ENCODE measurements at places on chromosomes 6 and 20.

- DNase-seq = no peak
Measured at GRCh38 chr6:7080311-7080710, 27.4 kb upstream of the RREB1 start.

- no peak for DNase-seq
Measured at GRCh38 chr20:10079964-10080363, 45.2 kb downstream of the ANKEF1 start.

DNA sequence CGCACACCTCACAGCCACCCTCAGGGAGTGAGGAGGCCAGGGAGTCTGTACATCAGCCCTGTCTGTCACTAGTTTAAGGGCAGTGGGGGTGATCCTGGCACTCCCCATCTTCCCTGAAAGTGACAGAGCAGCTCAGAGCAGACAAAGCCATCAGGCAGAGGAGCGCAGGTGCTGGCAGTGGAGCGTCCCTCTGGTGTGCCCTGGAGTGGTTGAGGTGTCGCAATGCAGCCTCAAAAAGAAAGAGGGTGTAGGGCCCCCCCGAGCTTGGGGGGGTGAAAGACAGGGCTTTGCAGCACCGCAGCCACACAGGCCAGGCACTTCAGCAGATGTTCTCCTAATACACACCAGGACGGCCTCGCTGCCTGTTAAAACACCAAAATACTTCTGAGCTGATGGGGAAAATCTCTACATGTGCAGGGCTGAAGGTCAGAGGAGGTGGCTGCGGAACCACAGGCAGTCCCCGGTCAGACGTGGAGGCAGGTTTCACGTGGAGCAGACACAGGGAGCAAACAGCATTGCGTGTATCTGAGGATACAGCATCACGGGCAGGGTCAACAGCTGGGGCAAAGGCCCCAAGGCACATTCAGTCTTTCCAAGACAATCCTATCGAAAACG lies 69.5 kb downstream of the PREX1 start:
- no peak for DNase-seq

- DNase-seq = no peak
Measured at GRCh38 chr6:15427331-15428070, 181.6 kb downstream of the JARID2 start.

GRCh38 chr6:30862156-30862875 lies 22.0 kb upstream of the DDR1 start:
- DNase-seq = no peak

DNA sequence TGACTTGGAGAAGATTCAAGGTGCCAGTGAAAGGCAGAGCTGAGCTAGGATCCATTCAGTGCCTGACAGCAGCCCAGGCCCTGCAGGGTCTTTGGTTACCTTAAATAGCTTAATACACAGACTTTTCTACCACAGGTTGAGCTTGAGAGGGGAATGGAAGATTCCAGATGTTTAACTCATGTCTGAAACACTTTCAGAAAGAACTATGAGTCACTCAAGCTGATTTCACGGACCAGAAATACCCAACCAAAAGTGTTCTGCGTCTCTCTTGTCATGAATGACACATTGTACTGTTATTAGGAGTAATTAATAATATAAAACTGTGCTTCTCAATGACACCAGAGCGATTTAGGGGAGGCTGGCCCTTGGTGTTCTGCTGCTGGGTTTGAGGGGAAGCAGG lies 6.4 kb upstream of the PMEPA1 start:
- no peak for DNase-seq

DNA sequence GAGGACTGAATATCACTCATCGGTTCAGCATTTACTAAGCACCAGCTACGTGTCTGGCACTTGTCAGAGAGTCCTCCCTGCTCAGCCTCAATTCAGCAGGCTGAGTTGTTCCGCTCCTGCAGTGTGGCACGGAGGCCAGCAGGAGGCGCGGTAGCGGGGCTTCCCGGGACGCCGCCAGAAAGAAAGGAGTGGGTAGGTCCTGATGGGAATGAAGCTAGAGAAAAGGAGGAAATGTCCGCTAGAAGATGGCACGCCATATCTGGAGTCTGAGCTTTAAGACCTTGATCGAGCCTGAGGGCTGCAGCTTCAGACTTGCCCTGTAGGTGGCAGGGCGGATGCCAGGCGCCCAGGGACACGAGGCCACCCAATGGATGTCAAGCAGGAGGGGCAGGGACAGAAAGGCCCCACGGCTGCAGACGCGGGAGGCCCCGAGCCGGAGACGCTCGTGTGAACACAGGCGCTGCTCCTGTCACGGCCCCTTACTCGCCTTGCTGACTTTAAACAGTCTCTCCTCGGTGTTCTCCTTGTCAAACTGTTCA lies 18.7 kb downstream of the SERPINB6 start:
- DNase-seq = peak; percentile 86

DNA sequence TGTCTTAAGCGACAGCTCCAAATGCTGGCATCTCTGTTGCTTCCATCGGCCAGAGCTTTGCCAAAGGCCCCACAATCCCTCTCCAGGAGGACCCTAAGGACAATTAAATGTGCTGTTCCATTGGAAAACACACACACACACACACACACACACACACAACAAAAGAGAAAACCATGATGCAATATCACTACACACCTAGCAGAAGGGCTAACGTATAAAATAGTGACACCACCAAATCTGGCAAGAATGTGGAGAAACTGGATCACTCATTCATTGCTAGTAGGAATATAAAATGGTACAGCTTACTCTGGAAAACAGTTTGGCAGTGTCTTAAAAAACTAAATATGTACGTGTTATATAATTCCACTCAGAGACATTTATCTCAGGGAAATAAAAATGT lies 13.0 kb upstream of the TMEM14A start:
- no peak for DNase-seq

DNA sequence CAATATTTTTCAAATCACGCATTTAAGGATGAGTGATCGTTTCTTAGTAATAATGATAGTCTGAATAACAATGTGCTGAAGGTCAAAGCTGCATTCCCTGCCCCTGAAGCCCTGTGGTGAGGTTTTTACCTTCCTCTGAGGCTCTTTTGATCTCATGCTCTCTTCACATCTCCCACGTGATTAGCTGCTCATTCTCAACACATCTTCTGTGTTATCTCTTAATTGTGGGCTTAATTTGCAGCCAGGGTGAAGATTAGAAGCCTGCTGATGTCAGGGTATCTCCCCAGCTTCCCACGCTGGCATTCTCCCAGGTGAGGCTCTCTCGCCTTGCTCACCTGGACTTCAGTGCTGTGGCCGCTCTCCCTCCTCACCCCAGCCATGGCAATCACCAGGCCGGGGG lies 109.7 kb upstream of the FOXQ1 start:
- DNase-seq = no peak

GRCh38 chr6:109772883-109773431 lies 81.9 kb downstream of the FIG4 start:
- peak; percentile 81 for DNase-seq

DNA sequence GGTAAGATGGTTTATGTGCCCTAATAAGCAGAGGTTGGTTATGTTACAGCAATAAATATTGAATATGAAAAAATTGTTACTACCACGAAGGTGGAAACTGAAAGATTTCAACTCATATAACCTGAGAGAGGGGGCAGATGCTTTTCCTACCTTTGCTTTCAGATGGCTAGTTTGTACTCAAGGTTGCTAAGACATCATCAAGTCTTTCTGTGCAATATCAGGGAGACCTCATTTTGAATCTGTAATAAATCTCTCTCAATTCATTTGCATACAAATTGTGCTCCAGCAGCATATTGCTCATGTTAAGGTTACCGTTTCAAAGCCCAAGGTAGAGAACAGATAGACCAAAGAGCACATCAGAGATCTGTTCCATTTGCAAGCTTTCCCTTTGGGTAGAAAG lies 220.4 kb downstream of the KHDC1L start:
- DNase-seq = no peak

GRCh38 chr6:154731296-154732218 lies 1.7 kb upstream of the SCAF8 start:
- DNase-seq = no peak

- DNase-seq = peak; percentile 66
Measured at GRCh38 chr6:83511901-83512681, at the start of gene PRSS35. Gene PRSS35 (plus strand): TSS chr6:83512534. CDS start chr6:83523442, 10,908 bp downstream.

DNA sequence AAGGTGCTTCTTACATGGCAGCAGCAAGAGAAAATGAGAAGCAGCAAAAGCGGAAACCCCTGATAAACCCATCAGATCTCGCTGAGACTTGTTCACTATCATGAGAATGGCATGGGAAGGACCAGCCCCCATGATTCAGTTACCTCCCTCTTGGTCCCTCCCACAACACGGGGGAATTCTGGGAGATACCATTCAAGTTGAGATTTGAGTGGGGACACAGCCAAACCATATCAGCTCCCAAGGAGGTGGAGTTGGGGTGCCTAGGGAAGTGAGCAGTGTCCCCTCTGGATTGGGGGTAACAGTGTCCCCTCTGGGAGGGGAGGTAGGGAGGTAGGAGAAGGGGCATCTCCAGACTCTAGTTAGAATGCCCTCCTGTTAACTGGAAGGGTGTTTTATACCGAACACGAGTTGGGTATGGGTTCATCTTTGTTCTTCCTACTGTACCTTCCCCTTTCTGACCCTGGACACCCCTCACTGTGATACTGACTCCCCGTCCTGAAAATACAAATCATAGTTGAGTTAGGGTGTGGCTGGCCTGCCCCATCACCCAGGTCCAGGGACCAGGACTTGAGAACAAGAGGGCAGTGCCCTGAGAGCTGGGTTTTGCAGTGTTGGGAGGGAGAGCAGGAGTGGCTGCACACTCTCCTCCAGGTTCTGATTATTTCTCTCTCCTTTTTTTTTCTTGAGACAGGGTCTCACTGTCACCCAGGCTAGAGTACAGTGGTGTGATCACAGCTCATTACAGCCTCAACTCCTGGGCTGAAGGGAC lies 62.0 kb downstream of the EFCAB8 start:
- DNase-seq = no peak

DNA sequence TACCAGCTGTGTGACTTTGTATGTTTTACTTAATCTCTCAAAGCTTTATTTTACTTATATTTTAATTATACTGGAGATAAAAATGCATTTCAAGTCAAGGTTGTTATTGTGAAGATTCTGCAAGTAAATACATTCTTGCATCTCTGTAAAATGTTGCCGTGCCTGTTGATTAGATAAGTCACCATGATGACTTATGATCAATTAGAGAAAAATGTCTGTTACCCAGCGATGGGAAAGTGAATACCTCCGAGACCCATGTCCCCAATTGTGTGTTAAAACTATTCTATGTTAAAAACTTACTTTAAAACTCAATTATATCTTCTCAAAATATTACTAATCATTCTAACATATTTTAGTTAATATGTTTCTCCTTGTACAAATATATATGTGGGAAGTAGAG lies 39.9 kb downstream of the MYB start:
- no peak for DNase-seq

- DNase-seq = no peak
Measured at GRCh38 chr6:75201021-75201420, 4.8 kb downstream of the COL12A1 start.

All from left ventricle myocardium superior (tissue), 1 donor.